Stimulated activated CD8-positive, alpha-beta memory T cell treated with anti-CD3 and anti-CD28 coated beads, Interleukin-2, amount 100 ng/mL, for 1 hour (primary cell): ENCODE measurements at places on chromosomes 2 and 18.
A peak's percentile ranks its signal among the peaks of the same experiment; 100 is the strongest.

GRCh38 chr2:4628998-4629501 is 925.7 kb downstream of the DCDC2C start:
- no peak for DNase-seq

DNA sequence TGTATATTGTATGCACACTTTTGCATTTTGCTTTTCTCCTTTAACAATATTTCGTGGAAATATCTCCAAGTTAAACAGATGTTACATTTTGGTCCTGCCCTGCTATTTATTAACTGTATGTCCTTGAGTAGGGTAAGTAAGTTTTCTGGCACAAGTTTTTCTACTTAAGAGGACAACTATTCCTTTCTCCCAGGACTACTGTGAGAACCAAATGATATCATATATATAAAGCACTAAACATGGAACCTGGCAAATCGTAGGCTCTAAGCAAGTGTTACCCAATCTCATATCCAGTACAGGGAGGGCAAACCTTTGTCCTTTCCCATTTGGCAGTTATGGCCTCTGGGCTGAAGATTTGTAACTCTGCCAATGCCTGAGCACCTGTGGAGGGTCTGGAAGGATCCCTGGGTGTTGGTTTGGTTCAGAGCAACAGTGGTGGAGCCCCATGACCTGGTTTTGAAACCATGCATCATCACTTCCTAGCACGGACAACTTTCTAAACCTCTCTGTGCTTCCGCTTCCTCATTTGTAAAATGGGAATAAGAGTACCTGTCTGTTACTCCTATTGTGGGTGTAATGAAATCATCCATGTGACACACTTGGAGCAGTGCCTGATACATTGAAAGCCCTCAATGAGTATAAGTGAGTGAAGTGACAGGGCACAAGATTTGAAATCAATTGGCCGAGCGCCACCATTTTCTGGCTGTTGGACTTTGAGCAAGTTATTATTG is 28.3 kb upstream of the ICOS start:
- DNase-seq: no peak

DNA sequence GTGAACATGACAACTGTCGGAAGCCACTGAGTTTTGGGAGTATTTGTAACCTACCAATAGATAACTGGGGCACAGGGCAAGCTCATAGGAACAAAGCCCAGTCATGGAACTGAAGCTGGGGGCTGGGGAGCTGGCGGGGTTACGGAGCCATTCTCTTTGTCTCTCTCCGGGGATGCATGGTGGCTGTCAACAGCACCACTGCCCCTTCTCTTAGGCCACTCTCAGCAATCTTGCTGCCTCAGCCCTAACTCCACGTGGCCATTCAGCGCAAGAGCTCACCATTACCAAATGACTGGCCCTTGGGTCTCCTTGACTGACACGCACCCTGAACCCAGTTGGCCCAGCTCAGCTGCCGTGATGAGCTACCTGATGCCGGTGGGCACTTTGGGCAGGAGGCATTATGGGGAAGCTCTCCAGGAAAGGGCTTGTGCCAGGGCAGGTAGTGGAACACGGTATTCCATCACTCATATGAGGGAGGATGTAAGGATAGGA is 33.6 kb upstream of the ODC1 start:
- no peak for DNase-seq

DNA sequence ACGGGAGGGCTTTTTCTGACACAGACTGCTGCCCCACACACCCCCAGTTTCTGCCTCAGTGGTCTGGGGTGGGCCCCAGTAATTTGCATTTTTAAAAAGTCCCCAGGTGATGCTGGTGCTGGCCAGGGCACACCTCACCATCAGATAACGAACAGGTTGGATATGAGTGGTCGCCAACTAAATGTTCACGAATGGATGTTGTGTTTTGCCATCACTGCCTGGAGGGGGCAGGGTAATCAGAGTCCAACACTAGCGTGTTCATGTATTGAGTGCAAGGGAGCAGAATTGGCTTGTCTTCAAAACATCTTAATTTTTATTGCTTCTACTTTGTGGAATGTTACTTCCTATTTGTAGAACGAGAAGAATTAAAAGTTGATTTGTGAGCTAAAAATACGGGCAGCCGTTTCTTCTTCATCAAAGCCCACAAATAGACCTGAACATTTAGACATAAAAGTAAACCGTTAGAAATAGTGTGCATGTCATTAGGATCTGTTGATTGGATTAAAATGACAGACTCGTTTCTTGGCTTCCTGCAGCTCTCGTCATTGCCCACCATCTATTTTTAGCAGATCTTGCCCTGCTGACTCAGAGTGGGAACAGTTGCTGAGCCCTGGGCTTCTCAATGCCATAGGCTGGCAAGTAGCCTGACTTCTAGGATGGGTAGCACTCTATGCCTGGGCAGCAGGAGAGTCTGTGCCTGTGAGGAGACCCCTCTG is 45.2 kb downstream of the NCK2 start:
- no peak for DNase-seq

DNA sequence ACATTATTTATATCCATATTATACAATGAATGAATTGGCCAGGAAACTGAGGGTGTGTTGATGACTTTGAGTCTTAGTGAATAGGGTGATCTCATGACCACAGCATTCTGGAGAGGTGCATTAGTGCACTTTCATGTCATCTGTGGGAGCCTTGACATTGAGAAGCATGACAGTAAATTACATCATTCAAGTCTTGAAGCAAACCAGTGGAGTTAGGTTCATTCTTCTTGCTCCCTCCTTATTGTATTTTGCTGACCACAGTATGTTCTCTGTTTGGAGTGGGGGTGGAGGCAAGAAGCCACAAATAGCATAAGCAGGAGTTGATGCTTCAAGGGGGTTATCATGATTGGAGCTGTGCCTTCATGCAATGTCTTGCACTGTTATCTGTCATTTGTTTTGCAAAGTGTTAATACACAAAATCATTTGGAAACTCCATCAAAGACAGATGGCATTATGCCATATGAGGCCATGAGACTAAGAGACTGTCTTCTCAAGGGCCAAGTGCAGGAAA is 680.2 kb downstream of the NYAP2 start:
- DNase-seq: no peak

GRCh38 chr2:129757366-129757914 is 222.0 kb upstream of the RAB6C start:
- DNase-seq: no peak

DNA sequence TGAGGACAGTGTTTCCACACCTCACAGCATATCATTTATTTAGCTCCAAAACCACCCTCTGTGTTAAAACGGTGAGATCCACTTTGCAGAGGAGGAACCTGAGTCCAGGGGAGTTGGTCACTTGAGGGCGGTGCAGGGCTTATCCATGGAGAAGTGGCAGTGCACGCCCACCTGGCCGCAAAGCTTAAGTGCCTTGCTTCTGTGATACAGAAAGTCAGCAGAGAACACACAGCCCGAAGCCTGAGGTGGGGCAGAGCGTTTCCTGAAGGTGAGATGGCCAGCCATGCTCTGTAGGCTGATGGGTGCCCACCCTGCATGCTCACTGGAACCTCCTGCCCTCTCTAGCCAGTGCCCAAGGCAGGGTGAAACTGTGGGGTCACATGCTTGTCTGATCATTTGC is 87.3 kb downstream of the SH3RF3 start:
- DNase-seq: no peak

DNA sequence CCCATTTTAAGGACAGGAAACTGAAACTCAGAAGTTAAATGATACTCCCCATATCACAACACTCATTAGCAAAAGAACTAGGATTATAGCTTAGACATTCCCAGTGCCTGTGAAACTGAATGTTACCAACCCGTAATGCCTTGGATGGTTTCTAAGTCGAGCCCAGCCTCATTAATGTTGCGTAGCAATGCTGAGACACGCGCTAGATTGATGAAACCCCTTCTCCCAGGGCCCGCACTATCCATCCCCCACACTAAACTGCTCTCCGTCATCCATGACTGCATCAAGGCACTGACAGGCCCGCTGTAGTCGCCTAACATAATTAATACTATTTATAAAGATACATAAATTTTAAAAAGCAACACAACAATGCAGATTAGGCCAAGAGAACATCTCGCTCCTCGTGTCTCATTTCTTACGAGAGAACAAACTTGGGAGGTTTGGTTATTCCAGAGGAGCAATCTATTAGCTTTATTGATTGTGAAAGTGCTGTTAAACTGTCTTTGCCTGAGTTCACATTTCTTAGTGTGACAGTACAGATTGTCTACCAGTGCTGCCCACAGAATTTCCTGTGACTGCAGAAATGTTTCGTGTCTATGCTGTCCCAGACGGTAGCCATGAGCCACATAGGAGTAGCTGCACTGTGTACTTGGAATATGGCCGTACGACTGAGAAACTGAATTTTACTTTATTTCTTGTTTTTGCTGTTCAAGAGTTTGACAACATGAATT is 312.2 kb upstream of the RAB12 start:
- no peak for DNase-seq

- DNase-seq: no peak
These were observed 284.7 kb downstream of the DCC start for GRCh38 chr18:52624702-52625101.

- DNase-seq: no peak
These were observed 172.4 kb downstream of the FBXO15 start for GRCh38 chr18:73975266-73975665.

DNA sequence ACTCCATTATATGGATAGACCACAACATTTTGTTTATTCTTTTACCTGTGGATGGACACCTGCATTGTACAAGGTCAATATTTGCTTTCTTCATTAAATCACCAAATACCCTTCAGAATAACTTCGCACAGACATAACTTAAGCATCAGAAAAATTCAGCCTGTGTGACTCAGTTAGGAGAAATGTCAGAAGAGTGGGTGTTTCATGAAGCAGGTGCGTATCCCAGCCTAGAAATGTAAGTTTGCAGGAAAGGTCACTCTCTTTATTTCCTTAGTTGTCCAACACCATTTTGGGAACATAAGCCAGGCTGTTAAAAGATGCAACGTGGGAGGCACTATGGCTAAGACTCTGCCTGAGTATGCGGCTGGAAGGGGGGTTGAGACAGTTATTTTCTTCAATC is 48.6 kb upstream of the FHL2 start:
- DNase-seq: no peak

DNA sequence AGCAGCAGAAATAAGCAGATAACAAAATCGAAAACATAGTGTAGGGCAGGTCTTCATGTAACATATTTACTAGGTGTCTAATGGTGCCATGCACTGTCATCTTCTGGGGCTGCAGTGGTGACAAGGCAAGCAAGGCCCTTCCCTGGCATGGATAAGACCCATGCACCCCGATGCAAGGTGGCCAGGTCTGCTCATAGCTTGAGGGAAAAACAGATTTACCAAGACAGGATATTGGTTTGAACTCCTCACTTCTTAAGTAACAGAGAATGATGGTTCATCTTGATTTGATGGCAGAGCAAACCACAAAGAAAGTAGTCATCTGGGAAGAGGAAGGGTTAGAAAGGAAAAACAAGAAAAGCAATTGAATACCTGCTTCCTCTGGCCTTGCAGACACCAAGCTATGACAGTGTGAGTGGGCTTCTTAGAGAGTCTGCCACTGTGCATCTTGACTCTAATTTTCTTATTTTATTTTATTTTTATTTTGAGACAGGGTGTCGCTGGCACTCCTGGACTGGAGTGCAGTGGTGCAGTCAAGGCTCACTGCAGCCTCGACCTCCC is 35.8 kb upstream of the EML6 start:
- DNase-seq: no peak

DNA sequence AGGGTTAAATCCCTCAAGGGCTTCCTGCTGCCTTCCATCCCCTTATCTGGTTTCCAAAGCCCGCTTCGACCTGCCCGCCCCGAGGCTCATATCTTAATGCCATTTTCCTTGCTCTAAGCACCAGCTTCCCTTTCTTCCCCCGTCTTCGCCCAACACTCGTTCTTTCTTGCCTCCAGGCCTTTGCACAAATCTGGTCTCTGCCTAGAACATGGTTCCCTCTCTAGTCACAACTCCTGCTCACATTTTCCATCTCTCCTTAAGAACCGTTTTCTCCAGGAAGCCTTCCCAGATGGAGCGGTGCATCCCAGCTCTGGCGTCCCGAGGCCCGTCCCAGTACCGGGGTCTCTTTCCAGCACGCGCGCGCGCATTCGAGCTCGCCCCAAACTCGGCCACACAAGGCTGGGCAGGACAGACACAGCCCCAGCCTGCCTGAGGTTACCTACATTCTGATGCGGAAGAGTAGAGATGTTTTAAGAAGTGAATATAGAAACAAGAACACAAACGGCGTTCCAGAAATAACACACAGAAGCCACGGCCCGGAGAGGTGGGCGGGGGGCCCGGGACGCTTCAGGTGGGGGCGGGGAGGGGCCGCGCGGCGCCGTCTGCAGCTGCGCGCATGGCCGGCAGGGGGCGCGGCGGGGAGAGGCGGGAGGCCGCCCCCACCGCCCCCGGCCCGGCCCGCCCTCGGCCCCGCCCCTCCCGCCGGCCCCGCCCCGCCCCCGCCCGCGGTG is at the start of gene DGKD:
DGKD (plus strand) TSS at position 726 of the 731 bp plus-strand sequence. CDS start 25 bp downstream, outside the sequence.
- peak; percentile 69 for DNase-seq

DNA sequence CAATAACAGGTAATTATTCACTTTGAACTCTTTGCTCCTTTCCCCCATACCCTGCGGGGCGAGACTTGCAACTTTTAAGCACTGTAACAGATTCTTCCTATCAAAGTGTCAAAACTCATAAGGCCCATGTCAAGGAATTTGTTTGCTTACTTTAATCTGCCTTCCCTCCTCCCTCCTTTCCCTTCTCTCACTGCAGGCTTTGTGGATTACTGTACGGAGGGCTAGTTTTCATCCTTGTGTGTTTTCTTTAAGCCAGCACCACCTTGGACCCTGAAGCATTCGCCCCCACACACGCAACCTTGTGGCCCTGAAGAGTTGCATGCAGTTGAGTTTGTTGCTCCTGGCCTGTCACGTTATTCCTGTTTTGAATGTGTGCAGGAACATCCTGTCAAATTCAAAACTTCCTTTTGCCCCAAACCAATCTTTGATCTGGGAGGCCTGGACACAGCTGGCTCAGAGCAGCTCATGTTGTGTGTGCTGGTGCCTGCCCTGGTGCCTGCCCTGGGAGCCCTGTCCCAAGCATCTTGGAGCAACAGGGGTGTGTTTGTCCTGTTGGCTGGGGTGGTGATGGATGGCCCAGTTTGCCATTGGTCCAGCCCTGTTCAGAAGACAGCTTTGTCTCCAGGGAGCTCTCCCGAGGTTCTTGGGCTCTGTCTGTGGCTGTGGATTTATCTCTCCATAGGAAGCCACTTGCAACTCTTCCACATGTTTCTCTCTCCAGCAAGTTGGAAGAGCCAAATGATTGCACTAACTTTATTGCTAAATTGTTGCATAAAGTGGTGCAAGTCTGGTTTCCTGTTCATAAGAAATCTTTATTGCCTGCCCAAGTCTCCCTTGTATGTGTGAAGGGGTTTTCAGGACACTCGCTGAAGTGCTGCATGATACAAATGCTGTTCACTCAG is 199.6 kb downstream of the VAPA start:
- DNase-seq: no peak

DNA sequence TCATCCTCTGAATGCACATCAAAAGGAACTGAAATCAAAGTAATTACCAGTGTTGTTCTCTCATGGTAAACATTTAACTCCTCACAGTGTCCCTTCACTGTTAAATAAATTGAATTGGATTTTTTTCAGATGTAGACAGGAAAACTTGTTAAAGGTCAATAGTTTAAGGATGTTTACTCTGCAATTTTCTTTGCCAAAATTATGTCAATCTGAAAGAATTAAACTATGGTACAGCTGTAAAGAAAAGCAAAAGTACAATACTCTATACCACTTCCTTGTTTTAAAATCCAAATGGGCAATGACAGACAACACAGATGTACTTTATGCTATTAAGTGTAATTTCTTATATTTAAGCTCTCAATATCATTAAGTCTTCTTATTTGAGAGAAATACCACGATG is 153.2 kb downstream of the WDPCP start:
- no peak for DNase-seq
